ENCODE measurements at places on chromosomes 7 and 10.

DNA sequence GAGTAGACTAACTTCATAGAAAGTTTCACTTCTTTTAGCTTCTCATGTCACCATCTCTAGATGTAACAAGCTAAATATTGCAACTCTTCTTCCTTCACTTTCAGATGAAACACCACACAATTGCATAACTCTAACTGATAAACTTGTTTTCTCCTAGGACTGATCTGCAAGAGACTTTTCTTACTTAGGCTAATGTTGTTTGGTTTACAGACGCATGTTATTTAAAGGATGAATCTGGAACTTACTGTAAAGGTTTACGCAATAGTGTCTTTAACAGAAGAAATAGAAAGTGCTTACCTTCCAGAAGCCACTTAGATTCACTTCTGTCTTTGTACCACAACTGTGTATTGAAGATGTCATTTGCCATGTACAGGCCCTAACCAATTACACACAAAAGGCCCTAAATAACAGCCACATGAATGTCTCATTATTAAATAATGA, 22.1 kb upstream of the ZC3HAV1 start:
- DNase-seq: no peak

DNA sequence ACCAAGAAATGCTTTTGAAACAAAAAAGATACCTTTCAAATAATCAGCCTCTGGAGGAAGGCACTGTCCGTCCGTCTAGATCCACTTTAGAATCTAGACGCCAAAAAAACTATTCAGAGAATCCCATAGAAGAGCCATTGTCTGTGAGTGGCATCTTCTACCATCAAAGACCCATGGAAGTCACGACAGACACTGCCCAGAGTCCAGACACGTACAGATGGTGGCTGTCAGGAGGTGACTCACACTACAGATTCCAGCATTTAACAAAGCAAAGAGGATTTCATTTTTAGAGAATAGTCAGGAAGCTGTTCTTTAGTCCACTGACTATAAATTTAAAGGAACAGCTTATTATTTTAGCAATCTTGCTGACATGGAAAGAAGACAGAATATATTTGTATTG, 11.7 kb downstream of the C1QL3 start:
- DNase-seq: no peak

DNA sequence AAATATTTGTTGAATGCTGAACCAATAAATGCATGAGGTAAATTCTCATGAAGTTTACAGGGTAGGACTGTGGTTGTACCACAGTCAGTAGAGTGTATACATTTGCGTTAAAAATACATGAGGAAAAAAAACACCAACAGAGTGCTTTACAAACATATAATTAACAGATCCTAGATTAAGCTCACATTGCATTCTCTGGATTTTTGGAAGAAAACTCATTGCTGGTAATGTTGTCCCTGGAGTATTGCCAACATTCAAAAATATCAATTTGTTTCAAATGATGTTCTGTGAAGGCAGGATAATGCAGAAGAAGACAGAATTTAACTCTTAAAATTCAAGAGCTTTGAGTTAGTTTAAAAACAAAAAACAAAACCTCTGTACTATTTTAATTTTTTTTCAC, 95.5 kb downstream of the MBL2 start:
- DNase-seq: no peak

- no peak for DNase-seq
These were observed 32.0 kb downstream of the SNX8 start for GRCh38 chr7:2282185-2282751.
